Dorsolateral prefrontal cortex (tissue), 122 donors: ENCODE measurements at places on chromosomes 7 and 10.

GRCh38 chr10:12241810-12242529 is 46.0 kb downstream of the CDC123 start:
- no peak for DNase-seq

DNA sequence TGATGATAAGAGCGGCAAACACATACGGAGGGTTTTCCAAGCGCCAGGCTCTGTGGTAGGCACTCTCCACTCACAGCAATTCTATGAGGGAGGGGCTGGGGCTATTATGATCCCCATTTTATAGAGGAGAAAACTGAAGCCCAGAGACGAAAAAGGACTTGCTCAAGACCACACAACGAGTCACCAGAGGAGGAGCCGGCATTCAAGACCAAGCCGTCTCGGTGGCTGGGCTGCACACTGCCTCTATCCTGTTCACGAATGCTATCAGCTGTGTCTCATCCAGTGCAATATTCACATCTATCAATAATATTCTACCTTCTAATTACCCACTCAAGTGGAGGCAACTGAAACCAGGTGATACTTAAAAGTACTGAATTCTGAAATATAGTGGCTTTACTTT is 67.8 kb upstream of the NMT2 start:
- no peak for DNase-seq

DNA sequence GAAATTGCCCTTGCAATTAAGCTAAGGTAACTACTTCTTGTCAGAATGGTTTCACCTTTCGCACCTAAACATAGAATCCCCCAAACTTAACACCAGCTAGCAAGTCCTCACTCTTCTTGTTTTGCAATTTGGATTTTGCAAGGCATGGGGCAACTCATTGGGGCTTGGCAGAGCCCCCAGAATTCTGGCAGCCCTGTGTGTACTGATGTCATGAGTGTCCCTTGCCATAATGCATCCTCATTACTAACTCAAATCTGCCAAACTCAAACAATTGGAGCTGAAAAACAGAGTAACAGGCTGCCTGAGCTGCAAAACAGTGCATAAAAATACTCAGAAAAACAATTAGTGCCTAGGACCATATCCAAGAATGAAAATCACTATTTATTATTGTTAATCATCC is 7.9 kb upstream of the XPNPEP1 start:
- no peak for DNase-seq

- DNase-seq, result no peak
These were observed 230.9 kb downstream of the ZEB1 start for GRCh38 chr10:31549896-31550295.

GRCh38 chr10:112915590-112916572 is 34.2 kb upstream of the TCF7L2 start:
- no peak for DNase-seq

GRCh38 chr7:33809228-33809627 is 96.1 kb upstream of the BMPER start:
- no peak for DNase-seq

DNA sequence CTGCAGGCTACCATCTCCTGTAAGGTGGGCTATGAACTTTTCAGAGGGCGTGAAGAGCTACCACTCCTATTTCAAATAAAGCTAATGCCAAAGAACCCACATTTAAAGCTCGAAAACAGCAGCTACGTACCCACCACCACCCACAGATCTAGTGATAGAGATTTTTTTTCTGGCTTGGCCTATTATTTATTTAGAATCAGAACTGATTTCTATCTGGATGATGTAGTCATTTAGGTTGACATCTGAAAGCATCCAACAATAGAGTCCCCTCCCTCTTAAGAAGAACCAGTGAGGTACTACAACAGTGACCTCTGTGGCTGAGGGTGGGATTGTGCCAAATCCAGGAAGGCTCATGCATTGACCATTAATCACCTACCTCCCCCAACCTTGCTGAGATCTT is 113.8 kb upstream of the ADO start:
- DNase-seq, result no peak

- DNase-seq, result no peak
These were observed 52.7 kb downstream of the VPS50 start for GRCh38 chr7:93284908-93285307.

- DNase-seq, result no peak
These were observed 17.5 kb upstream of the UBE3C start for GRCh38 chr7:157121184-157121715.

GRCh38 chr7:34838329-34838728 is 180.3 kb downstream of the NPSR1 start:
- no peak for DNase-seq

GRCh38 chr10:122492006-122492405 is 30.7 kb downstream of the HTRA1 start:
- DNase-seq, result no peak

GRCh38 chr7:34622182-34622581 is 35.8 kb upstream of the NPSR1 start:
- DNase-seq, result no peak

GRCh38 chr7:124662372-124662771 is 103.2 kb downstream of the GPR37 start:
- DNase-seq, result no peak

DNA sequence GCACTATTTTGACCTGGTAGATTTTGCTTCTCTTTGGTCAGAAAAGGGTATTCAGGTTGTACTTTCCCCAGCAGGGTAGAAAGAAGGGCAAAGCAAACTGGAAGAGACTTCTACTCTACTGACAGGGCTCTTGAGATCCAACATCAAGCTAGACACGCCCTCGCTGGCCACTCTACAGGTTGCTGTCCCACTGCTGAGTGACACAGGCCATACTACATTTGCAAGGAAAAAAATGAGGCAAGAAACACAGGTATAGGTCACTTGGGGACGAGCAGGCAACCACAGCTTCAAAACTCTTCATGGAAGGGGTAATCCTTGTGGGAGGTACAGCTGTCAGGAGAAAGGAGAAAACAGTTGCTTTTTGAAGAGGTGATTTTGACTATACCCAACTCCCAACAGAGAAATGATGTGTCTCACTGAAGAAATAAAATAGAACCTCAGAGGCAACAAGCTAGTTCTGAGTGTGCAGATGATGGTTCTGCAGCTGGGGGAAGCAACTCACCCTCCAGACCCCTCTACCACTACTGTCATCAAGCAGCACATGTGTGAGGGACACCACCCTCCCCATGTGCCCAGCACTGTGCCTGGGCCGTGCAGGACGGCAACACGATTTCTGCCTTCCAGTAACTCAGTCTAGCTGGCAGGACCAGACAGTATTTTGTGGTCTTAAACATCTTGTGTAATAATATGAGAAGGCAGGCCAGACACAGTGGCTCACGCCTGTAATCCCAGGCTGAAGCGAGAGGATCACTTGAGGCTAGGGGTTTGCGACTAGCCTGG is 16.3 kb downstream of the AKR1B1 start:
- DNase-seq, result no peak

- no peak for DNase-seq
These were observed 646.7 kb downstream of the PARD3 start for GRCh38 chr10:34168439-34168838.

GRCh38 chr10:129717816-129718547 is 246.1 kb downstream of the EBF3 start:
- DNase-seq, result no peak

GRCh38 chr7:50632561-50633413 is 67.6 kb upstream of the DDC start:
- no peak for DNase-seq

DNA sequence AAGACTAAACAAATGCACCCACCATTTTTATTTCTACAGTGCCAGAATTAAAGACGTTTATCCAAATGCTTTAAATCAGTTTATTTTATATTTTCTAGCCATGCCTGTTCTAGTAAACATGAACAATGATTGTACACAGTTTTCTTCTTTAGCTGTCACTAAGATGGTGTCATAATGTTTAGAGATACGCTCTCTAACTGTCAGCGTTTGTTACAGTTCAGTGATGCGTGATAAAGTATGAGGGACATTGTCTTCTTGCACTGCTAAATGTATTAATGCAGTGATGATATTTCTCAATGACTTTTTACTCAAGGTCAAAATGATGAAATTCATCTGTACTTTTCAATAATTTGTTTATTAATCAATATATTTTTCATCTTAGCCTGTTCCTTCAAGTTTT is 513.6 kb downstream of the ATRNL1 start:
- DNase-seq, result no peak

GRCh38 chr10:80407812-80408241 is 524 bp upstream of the PRXL2A start:
- peak; percentile 49 for DNase-seq

GRCh38 chr10:118958984-118959925 is 70.3 kb upstream of the NANOS1 start:
- DNase-seq, result no peak

GRCh38 chr10:119640875-119641526 is 10.2 kb upstream of the BAG3 start:
- DNase-seq, result no peak

- DNase-seq, result no peak
These were observed 477.0 kb upstream of the GALNT17 start for GRCh38 chr7:70654979-70655378.

DNA sequence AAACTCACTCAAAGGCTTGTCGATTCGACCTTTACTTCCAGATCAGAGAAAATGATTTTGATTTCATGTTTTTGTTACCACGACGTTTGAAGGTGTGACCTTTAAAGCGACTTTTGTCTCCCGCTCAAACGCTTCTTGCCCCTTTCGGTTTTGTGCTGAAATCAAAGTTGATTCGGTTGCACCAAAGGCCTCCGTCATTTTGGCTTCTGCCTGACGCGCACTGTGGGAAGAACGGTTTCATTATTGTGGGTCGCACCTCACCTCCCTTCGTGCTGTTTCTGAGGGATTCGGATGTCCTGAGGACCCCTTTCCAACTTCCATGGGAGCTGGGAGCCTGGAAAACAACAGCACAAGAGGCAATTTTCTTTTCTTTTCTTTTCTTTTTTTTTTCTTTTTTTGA is 176.9 kb downstream of the DNAJB6 start:
- DNase-seq, result no peak

DNA sequence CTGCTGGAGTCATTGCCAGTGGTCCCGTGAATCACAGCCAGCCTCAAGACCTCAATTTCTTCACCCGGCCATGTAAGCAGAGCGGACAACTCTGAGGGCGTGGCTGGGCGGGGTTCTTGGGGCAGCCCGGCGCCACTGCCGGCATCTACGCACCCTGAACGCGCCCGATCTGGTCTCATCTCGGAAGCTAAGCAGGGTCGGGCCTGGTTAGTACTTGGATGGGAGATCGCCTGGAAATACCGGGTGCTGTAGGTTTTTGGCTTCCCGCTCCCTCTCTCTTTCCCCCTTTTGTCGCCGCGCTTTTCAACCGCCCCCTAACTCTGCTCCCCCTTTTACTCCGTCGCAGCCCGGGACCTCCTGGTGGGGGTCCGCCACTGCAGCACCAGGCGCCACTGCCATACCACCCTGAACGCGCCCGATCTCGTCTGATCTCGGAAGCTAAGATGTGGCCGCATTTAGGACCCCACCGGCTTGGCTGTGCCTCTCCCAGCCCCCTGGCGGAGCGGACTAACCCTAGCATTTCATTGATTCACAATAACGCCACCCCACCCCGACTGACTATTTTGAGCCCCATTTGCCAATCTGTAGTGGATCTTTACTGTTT is 25.3 kb downstream of the GARIN1A start:
- peak; percentile 43 for DNase-seq

DNA sequence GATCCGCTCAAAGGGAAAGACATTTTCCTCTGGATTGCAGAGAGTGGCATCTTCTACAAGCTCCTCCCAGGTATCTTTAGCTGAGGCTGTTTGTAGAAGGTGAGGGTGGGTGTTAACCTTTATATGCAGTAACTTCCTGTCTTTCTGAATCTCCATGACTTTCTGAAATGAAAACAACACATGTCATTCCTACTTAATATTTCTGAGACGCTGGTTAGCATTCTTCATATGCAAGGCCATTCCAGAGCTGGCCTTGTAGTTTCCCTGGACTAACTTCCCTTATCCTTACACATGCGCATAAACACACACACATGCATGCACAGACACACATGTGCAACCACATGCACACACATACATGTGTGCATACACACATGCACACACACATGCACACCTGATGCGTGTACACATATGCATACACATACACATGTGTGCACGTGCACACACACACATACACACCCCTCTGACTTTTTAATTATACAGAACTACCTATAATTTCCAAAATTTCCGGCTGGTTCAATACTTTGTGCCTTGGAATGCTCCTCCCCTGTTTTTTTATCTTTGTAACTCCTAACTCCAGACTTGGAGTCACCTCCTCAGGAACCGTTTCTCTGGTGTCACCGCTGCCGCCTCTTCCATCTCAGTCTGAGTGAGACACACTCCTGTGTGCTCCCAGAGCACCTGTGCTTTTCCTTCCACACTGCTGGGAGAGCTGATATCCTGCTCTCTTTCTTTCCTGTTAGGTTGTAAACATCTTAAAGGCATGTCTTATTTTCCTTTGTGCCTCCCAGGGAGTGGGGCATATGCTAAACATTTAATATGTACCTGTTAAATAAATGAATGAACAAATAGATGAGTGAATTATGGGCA is 55.2 kb downstream of the LRRC18 start:
- no peak for DNase-seq

DNA sequence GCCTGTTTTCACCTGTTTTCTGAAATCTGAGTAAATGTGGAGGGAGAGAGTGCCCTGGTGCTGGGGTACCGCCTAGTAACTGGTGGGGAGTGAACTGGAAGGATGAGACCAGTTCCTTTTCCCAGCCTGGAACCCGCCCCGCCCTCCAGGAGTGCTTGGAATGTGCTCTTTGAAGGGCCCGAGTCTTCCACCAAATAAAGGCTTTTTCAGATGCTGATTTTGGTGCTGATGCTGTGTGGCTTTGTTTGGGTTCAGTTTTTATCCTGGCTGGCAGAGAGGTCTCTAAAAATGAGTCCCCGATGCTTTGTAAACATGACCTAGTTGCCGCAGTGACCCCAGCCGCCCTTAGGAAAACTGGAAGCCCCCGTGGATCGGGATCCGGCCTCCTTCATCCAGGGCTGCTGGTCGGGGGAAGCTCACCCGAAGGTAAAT is 25.9 kb downstream of the FOXK1 start:
- no peak for DNase-seq

DNA sequence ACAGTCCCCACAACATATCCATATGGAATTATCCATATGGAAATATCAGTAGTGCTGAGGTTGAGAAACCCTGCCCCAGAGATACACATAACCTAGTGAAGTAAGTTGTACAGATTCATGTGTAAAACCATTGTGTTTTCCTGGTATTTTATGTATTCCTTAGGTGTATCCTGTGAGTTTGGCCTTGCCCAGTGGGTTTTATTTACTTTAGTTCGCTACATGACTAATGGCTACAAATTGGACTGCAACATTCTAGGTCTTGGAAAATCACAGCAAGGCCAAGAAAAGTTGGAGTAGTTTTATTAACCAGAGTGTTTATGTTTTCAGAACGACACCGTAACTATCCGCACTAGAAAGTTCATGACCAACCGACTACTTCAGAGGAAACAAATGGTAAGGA is 1.4 kb downstream of the RPS24 start:
- no peak for DNase-seq

DNA sequence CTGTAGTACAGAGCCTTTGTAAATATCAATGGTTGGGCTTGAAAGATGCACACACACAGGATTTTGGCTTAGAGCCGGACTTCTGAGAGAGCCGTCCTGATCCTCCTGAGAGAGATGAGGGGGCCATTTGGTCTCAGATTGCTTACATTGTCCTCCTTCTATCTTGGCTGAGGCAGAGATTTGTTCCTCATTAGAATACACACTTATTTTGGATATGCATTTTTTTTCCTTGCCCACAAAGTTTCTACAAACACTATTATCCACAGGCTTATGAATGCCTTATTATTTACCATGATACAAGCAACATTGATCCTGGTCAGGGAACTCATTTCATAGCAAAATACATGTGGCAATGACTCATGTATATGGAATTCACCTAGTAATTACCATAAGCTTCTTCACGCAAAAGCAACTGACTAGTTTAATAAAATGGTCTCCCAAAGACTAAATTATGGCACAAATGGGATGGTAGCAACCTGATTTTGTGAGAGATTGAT is 175.3 kb downstream of the MDFIC start:
- DNase-seq, result no peak
